Fibroblast of pulmonary artery (primary cell): ENCODE measurements at places on chromosomes 16 and 17.

GRCh38 chr17:29469276-29469675 is 79.1 kb downstream of the TAOK1 start:
- peak; percentile 21 for DNase-seq

- no peak for DNase-seq
Observed at GRCh38 chr17:81912441-81913309, 1.5 kb upstream of the PCYT2 start.

- no peak for DNase-seq
Observed at GRCh38 chr17:13671341-13671740, 69.6 kb upstream of the HS3ST3A1 start.

DNA sequence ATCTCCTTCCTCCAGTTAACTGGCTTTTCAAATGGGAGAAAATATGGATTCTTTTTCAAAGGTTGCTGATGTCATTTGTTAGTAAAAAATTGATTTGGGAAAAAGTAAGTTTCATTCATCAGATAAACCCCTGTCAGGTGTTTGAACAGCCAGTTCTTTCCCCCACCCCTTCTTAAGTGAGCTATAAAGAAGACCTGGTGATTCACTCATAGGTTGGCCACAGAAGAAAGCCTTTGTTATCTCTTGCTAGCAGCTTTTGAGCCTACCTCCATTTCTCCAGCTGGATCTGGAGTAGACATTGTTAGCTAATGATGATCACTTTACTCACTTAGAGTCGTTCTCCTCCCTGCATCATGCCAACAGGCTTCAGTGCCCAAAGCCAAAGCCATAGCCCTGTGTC is 63.0 kb downstream of the NLK start:
- no peak for DNase-seq

GRCh38 chr16:66373667-66374066 is 7.2 kb downstream of the CDH5 start:
- no peak for DNase-seq

DNA sequence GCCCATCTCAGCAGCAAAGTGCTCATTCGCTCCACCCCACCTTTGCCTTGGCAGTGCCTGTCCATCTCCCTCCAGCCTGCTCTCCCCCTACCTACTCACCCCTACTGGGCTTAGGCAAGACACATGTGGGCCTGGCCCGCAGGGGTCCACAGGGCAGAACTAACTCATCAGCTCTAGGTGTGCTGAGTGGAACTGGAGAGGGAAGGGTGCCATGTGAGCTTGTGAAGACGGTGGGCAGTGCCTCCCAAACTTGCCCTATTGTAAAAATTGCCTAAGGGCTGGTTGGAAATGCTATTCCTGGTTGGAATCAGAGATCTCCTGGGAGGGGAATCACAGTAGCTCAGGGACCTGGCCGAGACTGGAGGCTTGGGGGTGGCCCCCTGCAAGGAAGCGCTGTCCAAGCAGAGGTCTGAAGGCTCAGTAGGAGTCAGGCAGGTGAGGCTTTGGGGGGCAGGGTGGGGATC is 29.1 kb upstream of the TNS4 start:
- DNase-seq, result no peak

- no peak for DNase-seq
Observed at GRCh38 chr16:89369266-89369895, 121.0 kb downstream of the ANKRD11 start.

DNA sequence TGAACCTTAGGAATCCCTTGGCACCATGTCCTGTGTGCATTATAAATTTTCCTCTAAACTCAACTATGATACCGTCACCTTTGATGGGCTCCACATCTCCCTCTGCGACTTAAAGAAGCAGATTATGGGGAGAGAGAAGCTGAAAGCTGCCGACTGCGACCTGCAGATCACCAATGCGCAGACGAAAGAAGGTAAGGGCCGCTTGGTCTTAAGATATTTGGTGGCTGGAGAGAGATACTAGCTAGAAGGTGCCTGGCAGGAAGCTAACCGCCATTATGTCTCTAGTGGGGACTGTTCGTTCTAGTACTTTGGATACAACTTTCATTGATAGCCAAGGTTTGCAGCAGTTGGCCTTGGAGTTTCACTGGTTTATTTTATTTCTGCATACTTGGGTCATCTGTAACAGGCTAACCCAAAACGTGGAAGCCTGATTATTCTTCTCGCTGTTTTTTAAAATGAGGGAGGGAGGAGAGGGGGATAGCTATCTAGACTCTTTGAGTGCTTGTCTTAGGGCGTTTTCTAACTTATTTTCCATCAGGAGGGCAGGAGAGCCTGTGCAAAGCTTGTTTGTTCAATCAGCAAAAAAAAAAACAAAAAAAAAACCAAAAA is 1.3 kb downstream of the RBBP6 start:
- DNase-seq, result peak; percentile 12

DNA sequence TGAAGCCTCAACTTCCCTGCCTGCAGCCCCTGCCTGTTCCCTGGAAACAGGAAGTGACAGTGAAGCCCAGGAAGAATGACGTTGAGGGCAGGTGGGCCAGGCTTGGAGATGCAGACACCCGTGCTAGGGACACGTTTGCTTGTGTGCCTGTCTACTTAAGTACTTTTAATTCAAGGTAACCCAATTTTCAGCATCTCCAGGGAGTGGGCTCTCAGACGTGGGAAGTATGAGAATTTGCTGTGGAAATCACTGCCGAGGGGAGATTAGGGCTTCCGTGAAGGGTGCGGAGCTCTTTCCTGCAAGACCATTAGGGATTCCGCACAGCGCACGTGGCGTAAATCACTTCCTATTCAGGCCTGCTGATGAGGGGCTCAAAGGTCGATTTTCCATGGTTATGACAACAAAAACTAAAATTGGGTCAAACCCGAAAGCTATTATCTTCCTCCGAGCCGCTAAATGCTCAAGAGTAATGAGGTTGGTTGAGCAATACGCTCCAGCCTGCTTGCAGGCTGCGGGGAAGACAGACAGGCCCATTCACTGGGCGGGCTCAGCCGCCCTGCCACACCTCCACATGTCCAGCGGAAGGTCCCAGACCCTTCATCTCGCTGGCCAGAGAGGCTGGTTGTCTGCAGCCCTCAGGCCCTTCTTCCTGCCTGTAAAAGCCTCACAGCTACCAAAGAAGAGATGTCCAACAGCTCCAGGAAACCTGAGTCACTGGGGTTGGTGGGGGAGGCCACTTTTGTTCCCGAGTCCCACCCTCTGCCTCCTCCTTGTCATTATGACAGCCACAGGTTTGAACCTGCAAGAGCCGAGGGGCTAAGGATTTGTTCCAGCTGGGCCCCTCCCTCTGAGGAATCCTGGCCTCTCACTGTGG is 109.9 kb downstream of the RBFOX3 start:
- DNase-seq, result no peak

GRCh38 chr16:83968306-83968851 is 335 bp downstream of the NECAB2 start:
- no peak for DNase-seq

DNA sequence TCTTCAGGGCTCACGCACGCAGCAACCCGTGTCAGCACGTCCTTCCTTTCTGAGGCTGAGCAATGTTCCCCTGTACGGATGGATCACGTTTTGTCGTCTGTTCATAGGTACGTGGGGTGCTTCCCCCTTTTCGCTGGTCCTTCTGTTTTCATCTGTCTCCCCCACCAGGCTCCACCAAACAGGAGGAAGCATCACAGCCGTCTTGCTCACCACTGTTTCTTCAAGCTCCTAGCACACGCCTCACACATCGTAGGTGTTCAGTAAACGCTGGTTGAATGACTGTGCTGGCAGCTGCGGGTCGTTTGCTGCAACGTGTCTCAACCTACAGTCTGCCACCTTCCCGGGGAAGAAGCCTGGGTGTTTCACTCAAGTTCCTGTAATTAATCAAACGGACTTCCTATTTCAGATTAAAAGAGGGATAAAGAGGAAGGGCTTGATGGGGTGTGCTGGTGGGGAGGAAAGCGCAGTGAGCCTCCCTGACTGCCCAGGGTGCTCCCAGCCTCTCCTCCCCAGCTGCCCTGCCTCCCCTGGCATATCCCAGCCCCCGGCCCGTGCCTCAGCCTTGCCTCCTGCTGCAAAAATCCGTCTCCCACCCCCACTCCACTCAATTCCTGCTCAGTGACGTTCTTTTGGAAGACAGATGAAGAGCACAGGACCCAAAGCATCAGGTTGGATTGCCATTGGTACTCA is 76.7 kb upstream of the DOC2B start:
- no peak for DNase-seq

GRCh38 chr17:76491271-76492122 is 9.7 kb downstream of the RHBDF2 start:
- DNase-seq, result no peak

DNA sequence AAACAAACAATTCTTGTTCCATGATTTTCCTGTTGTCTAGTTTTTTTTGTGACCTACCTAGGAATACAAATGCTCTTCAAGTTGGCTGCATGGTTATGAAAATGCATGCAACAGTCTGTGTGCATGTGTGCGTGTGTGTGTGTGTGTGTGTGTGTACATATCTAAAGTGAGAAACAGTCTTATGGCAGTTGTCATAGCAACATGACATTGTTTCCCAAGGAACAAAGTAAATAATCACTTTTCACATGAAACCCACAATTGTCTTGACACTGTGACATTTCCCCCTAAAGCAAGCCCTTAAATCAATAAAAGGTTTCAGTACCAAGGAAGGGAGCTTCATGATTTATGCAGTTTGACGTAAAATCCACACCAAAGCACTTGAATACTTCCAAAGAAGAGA is 758.4 kb downstream of the CDH8 start:
- no peak for DNase-seq

DNA sequence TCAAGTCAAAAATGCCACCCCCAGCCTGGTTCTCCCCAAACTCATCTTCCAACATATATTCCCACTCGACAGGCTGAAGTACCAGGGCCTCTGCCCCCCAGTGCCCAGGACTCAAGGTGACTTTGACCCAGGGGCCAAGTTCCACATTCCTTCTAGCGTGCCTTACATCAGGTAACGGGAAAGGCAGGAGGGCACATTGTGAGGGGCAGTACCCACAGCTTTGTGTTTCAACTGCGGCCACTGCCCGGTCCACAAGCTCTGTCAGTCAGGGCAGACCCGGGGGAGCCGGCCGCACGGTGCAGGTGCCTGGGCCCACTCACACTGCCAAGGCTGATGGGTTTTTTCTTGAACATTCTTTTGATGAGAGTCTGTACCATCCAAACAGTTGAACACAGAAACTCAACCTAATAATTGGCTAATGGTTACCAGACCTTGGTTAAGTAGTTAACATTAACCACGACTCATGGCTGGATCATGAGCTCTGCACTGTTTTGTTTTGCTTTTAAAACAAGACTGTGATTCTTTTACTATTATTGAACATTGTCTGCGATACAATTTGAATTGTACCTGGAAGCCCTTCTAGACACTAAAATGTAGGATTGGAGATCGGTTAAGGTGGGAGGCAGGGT is 17.6 kb downstream of the ACE start:
- DNase-seq, result no peak

GRCh38 chr17:62663304-62663703 is 35.8 kb downstream of the MRC2 start:
- DNase-seq, result no peak

DNA sequence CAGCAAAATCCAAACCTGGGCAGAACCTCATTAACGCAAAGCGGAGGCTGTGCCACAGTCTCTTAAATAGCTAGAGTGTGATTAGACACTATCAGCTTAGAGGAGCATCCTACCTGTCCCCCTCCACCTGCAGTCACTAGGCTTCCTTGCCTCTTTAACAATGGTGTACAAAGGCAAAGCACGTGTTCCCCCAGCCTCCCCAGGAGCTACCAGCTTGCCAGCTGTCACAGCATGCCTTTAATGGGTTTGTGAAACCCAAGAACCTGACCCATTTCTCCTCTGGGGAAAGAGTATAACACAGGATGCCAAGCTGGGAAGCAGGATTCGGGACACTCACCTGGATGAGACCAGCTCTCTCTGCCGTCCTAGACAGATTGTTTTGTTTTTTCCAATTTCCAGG is 37.2 kb upstream of the TBX2 start:
- DNase-seq, result no peak

GRCh38 chr16:81469183-81469677 is 24.6 kb downstream of the CMIP start:
- no peak for DNase-seq

DNA sequence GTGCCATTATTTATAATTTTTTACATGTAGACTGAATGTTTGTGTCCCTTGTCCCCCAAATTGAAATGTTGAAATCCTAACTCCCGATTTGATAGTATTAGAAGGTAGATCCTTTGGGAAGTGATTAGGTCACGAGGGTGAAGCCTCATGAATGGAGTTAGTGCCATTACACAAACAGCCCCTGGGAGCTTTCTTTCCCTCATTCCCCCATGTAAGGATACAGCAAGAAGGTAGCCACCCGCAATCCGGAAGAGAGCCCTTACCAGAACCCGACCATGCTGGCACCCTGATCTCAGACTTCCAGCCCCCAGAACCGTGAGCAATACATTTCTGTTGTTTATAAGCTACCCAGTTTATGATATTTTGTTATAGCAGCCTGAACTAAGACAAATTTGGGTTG is 143.2 kb downstream of the NPIPB5 start:
- DNase-seq, result no peak

DNA sequence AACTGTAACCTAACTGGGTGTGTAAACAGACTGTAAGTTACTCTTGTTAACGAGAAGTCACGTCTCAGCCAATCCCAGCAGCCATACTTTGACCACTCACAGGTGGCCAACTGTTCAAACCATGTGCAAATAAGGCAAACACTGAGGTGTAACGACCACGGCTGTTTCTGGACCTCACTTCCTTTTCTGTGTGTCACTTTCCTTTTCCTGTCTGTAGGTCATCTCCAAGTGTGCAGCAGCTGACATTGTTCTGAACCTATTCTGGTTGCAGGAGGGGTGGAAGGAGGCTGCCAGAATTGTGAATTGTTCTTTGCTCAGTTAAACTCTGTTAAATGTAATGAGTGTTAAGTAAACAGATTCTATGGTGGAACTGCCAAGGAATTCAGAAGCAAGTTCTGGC is 627.4 kb downstream of the KCNJ2 start:
- no peak for DNase-seq

DNA sequence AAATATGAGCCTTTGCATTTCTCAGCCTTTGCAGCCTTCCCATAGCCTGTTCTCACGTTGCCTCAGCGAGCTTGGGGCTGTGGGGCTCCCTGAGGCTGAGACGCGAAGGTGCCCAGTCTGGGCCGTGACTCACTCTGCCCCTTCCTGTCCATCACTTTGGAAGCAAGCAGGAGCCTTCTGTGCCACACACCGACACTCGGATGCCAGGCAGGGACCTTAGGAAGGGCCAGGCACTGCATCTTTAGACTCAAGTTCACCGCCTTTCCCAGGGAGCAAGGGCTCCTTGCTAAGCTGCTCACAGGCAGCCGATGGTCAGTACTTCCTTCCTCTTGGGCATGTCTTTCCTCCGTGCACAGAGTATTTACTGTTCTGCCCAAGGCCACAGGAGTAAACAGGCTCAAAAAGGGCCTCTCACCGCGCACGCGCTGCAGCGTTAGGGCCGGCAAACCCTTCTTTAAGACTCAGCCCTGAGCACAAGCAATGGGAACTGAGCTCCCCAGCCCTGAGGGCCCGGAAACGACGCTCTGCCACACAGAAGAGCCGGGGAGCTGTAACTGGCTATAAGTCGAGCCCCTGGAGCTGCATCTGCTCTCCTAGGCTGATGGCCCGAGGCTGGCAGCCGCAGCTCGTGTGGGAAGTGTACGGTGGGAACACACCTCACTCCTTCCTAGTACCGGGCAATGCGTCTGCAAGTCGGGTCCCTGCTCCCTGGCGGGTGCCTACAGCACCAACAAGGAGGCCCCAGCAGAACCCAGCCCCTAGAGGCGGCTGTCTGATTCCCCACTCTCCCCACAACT is 7.2 kb downstream of the TIMM22 start:
- no peak for DNase-seq
